ENCODE measurements at places on chromosomes 1 and 21.
A peak's percentile ranks its signal among the peaks of the same experiment; 100 is the strongest.

DNA sequence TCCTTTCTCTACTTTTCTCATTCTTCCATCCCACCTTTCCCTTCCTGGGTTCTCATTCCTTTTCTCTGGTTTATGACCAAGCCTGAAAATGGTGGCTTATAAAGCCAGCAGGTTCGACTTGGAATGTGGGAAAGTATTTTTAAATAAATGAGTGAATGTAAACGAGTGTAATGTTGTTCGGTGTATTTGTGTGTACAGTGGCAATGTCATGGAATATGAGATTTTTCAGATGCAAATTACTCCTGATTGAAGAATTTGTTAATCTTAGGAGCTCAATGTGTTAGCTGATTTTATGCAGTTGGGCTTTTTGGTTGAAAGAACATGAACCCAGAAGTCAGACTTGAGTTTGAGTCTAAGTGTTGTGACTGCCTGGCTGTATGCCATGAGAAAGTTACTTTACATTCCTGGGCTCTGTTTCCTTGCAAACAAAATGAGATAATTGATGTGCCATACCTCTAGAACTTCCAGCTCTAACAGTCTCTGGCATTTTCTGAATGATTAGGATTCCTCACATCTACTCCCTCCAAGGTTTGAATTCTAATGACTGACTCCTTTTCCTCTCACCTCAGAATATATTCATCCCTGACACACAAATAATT is 6.6 kb downstream of the SGIP1 start:
- peak; percentile 31 for DNase-seq

DNA sequence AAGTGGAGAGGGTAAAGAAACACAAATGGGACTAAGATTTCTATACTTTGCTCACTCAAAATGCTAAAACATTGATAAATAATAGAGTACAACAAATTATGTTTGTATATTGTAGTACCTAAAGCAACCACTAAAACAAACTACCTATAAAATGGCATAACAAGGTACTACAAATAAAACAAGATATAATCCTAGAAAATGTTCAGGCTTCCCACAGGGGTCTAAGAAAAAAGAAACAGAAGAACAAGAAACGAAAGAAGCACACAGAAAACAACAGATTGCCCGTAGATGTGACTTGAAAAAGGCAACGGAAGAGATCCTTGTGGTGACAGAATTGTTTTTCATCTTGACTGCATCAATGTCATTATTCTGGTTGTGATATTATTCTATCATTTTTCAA is 63.3 kb upstream of the ADGRL4 start:
- no peak for DNase-seq

DNA sequence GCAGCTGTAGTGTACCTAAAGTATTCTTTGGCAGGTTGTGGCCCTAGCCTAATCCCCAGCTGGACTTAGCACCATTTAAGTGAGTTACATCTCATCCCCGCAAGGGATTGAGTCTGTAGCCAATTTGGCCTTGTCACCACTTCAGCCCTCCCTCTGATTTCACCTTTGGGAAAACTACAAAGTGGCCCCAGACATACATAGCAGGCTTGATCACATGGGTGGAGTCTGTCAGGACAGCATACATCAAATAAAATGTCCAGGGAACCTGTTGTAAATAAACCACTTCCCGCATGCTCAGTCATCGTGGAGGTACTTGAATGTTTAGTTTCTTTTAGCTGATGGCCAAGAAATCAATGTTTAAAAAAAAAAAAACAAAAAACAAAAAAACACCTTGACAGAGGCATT is 142.5 kb downstream of the DHRS3 start:
- no peak for DNase-seq

- DNase-seq: no peak
Measured at GRCh38 chr1:234765181-234765580, 155.2 kb upstream of the IRF2BP2 start.

DNA sequence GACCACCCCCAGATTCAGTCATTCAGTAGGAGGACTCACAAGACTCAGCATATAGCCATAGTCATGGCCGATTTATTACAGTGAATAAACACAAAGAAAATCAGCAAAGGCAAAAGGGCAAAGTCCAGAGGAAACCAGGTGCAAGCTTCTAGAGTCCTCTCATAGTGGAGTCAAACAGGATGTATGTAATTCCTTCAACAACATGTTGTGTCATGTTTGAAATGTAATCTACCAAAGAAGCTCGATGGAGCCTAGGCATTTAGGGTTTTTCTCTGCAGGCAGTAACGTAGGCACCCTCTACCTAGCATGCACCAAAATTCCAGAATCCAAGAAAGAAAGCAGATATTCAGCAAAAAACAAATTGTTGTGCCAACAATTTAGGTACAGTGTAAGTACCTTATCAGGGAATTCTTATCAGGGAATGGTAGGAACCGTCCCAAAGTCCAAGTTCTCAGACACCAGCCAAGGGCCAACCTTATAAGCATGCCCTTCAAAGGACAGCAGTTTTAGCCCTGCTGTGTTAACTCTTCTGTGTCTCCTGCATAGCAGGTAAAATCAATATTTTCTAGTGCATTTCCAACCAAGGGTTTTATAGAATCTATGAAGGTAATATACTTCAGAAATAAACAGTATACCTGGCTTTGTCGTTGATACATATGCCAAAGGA is 16.1 kb upstream of the SLAMF6 start:
- no peak for DNase-seq

- DNase-seq: no peak
Measured at GRCh38 chr1:199843861-199844260, 183.6 kb upstream of the NR5A2 start.

DNA sequence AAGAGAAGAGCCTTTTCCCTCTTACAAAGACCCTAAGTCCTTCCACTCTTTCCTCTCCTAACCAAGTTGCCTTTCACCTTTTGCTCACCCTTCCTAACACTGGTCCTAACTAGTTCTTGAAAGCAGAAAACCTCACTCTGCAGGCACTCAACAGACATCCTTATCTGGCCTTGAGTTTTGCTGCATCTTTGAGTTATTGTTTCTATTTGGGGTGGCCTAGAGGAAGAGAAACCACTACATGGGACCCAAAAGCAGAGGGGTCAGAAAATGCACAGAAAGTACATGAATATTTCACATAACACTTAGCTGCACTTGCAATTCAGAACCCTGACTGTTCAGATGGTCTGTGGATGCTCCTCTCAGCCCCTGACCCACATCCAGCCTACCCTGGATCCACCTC is 178.3 kb upstream of the SYT6 start:
- no peak for DNase-seq

- DNase-seq: no peak
Measured at GRCh38 chr1:188949701-188950100, 1528.0 kb downstream of the BRINP3 start.

DNA sequence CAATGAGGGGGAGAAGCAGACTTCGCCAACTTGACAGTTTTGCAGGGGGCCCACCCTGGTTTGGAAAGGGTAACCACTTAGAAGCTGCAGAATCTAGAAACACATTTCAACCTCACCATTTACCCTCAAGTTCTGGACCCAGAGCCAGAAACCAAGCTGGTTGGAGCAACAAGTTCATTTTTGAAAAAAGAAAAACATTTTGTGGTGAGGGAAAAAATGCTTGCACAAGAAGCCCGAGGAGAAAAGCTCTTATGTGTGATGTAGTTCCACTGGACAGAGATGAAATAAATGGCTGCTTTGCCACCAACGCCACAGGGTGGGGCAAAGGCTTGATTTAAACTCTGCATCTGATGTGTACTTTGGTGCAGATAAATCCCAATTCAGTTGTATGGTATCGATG is 10.6 kb upstream of the NGF start:
- DNase-seq: peak; percentile 32

DNA sequence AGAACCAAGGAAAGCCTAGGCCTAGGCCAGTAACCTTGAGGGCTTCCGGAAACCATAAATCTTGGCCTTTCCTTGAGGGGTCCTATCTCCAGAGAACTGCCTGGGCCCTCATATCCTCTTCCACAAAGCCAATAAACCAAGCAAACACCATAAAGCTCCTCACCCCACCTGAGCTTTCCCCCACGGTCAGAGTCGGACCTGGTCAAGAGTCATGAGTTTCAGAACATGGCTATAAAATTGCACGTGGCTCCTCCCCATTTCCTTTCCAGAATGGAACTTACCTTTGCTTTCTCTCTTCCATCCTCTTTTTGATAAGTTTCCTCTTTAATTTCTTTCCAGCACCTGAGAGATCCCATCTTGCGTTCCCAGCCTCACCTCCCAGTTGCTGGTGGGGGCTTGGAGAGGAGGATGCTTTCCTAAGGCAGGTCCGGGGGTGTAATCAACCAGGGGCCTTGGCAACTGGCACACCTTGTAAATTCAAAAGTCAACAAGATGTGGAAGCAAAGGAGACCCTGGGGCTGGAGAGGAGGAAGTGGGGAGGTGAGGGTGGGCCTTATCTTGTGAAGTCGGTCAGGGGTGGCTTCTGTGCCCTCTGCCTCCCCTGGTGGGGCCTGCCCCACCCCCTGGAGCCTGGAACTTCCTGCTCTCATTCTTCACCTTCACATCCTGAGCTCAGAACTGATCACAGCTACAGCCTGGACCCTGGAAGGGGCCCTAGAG is 259.9 kb downstream of the FOXD2 start:
- no peak for DNase-seq

Data from astrocyte of the cerebellum (primary cell).